ENCODE measurements at places on chromosomes 12 and 14.
A peak's percentile ranks its signal among the peaks of the same experiment; 100 is the strongest.

GRCh38 chr12:45227316-45228067 is 11.6 kb downstream of the ANO6 start:
- no peak for DNase-seq

DNA sequence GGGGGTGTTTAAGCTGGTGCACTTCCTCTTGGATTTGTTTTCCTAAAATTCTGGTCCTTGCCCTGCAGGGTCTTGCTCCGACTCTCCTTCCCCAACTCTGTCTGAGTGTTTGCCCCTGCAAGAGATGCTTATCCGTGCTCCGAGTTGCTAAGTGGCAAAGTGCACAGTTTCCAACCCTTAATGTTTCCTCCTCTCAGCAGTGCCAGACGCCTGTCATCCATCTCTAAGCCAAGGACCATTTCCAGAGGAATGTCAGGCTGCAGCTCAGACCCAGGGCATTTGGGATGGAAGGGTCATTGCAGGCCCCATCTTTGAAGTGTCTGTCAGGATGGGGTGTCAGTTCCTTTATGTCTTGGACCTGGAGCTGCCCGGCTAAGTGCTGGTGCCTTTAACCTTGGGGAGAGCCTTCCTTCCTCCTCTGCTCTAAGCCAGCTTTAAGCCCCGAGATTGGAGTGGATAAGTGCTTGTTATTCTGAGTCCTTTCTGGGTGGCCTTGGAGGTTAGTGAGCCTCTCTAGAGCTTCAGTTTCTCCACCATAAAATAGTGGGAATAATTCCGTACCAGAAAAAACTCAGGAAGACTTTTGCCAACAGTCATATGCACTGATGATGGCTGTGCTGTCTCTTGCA is 15.0 kb downstream of the WNT5B start:
- peak; percentile 54 for DNase-seq

GRCh38 chr12:116880213-116880816 is 926 bp downstream of the HRK start:
- no peak for DNase-seq

DNA sequence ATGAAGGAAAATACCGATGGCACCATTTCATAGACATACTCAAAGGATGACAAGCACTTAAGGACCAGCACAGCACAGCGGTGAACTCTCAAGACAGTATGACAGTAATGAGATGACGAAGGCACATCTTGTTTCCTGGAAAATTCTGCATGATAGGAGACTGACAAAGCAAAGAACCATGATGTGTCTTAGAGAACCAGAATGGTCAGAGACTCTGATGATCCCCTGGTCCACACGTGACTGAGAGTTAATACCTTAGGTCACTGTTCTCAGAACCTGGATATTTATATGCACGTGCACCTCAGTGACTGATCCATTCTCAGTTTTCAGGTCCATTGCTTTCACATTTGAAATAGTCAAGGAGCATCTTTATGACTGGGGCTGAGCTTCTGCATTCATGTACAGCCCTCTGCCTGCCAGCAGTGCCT is 35.3 kb downstream of the PROX2 start:
- DNase-seq, result no peak

GRCh38 chr14:92797935-92798653 is 4.0 kb downstream of the GOLGA5 start:
- no peak for DNase-seq

- no peak for DNase-seq
These were observed 4.0 kb downstream of the GLT1D1 start for GRCh38 chr12:128857133-128857763.

- no peak for DNase-seq
These were observed 15.3 kb upstream of the BDKRB2 start for GRCh38 chr14:96189281-96189711.

GRCh38 chr12:95096852-95097251 is 23.4 kb upstream of the NR2C1 start:
- DNase-seq, result peak; percentile 2

- DNase-seq, result no peak
These were observed 72.6 kb upstream of the REP15 start for GRCh38 chr12:27623645-27624044.

- DNase-seq, result no peak
These were observed 130.7 kb downstream of the TMTC2 start for GRCh38 chr12:82817368-82817767.

- no peak for DNase-seq
These were observed 2.0 kb downstream of the NFKBIA start for GRCh38 chr14:35402323-35403113.

GRCh38 chr14:99807413-99808153 is 14.4 kb downstream of the EML1 start:
- no peak for DNase-seq

DNA sequence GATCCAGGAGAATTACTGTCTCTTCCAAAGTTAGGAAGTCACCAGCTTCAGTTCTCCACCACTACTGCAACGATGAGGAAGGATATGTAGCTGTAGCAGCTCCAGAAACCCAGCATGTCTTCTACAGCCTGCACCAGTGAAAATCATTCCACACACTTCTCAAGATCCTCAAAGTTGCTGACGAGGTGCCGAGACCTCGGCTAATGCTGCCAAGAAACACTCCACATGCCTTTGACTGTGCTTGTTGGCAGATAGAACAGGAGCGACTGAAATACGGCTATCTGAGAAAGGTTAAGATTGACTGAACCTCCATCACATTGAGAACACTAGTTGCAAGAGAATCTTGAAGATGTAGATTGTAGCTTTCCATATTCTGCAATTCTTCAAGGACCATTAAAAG is 241.9 kb downstream of the PPFIA2 start:
- no peak for DNase-seq

DNA sequence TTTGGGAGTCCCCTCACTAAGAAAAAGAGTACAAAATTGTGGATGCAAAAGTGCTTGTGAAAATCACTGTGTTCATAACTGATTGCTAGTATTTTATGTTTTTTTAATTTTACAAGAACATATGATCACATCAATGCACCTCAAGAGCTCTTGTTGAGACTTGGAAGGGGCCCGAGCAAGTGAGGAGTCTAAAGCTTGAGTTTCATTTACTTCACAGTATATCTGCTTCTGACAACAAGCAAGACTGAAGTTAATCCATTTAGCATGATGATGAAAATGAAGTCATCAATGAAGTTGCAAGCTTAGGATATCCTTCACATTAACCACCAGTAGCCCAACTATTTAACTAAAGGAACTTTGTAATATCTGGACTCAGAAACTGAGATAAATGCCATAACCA is 182.5 kb upstream of the DIO2 start:
- DNase-seq, result no peak

DNA sequence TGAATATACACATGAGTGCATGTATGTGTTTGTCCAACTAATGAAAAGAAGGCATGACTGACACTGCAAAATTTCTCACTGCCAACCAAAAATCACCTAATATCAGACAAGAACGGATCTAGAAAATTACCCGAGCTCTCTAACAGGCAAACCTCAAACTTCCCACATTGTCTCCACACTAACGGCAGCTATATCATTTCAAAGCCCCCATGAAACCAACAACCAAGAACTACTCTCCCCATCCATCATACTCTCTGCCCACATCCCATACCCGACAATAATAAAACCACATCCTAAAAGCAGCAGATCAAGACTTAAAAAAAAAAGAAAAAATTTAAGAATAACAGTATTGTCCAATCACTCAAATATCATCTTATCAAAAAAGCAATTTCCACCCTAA is 227.1 kb downstream of the CEP128 start:
- no peak for DNase-seq

- DNase-seq, result no peak
These were observed 37.2 kb upstream of the BDKRB2 start for GRCh38 chr14:96167224-96168148.

DNA sequence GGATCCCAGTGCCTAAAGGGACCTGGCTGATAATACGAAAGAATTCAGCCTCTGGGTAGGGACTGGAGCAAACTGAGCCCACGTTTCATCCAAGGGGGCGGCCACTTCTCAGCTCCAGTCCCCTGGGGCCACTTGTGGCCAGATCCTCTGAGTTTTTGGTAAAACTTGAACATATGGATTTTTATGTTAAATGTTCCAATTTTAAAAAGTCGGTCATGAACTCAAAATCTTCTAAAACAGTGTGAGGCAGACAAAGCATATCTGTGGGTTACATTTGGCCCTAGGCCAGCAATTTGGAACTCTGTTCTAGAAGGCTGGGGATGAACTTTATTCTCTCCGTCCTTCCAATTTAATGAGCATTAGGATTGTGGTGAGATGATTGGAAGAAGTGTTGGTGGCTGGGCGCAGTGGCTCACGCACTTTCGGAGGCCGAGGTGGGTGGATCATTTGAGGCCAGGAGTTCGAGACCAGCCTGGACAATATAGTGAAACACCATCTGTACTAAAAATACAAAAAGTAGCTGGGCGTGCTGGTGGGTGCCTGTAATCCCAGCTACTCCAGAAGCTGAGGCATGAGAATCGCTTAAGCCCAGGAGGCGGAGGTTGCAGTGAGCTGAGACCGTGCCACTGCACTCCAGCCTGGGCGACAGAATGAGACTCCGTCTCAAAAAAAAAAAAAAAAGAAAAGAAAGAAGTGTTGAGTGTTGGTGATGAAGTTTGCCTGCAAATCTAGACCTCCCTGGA is 3.0 kb upstream of the PPP1CC start:
- DNase-seq, result no peak

DNA sequence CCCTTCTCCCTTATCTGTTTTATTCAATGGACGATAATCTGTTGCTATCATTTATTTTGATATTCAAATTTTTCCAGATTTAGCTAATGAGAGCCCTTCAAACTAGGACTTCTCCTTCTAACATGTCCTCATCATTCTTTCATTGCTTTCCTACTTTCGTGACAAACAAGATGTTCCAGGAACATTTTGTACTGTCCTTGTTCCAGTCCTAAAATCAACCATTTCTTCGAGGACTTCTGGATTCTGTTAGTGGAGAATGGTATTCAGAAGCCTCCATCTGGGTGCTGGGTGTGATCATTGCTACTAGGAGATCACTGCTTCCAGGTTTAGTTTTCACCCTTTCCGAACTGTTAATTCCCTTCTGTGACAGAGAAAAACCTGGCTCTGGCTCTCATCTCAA is 29.5 kb upstream of the FBXO34 start:
- DNase-seq, result no peak

- no peak for DNase-seq
These were observed 36.9 kb upstream of the APPL2 start for GRCh38 chr12:105272814-105273416.

DNA sequence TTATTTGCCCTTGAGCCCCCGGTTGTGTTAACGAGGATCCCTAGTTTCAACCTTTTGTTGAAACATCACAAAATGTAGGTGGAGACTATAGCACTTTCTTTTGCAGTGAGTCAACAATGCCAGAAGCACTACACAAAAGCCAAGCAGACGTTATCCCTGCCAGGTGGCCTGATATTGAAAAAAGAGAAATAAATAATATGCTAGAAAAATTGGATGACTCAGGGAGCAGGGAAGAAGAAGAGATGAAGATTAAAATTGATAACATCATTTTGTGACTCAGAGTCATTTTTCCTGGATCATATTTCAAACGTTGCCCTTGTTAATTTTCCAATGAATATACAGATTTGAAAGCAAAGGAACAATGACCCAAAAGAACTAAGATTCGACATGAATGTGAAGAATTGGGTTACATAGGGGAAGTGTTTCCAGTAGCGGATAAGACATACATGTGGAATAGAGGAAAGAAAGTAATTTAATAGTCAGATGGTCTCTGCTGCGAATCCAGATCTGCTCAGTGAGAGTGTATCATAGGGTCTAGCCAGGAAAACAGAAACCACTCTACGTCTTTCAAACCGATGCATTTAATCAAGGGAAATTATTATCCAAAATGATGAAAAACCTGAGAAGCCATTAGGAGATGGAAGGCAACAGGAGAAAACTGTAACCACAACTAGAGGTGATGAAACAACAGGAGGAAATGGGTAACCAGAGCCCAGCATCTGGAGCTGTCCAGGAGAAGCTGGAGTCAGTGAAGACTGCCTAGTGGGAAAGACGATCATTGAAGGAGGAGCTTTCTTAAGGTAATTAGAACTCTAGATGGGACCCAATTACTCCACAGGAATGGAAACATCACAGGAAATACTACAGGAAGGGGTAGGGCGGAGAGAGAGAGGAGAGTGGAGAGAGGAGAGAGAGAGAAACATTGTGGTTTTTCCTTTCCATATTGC is 57.9 kb downstream of the RERG start:
- DNase-seq, result no peak

GRCh38 chr14:50339178-50339804 is 27.2 kb downstream of the DMAC2L start:
- no peak for DNase-seq

DNA sequence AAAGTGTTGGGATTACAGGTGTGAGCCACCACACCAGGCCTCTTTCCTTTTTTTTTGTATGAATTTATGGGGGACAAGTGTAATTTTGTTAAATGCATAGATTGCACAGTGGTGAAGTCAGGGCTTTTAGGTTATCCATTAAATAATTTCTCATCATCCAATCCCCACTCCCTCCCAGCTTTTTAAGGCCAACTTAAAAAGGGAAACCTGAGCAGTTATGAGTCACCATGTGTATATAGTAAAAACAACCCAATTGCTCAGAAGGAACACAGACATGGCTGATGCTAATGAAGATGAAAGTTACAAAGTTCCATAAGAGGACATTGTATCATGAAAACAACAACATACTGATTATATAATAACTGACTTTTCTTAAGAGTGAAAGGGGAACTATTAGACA is 25.6 kb upstream of the ARID2 start:
- DNase-seq, result no peak

DNA sequence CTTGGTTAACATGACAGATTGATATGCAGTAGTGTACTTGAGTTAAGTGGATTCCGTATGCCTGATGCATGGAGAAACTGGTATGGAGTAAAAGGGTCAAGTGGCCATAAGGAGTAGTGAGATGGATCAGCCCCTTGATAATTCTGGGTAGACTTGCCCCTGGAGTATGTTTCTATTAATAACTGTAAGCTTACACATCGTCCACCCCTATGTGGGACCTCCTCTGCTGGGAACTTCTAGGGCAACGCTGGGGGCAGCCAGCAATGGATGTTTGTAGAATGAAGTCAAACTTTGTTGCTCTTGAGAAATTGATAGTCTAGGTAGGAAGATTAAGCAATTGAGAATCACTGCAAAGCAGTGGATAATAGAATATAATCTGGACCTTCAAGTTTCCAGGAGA is 3.5 kb downstream of the C12orf75 start:
- no peak for DNase-seq

- DNase-seq, result no peak
These were observed 12.3 kb upstream of the DHRS4 start for GRCh38 chr14:23941230-23941629.

DNA sequence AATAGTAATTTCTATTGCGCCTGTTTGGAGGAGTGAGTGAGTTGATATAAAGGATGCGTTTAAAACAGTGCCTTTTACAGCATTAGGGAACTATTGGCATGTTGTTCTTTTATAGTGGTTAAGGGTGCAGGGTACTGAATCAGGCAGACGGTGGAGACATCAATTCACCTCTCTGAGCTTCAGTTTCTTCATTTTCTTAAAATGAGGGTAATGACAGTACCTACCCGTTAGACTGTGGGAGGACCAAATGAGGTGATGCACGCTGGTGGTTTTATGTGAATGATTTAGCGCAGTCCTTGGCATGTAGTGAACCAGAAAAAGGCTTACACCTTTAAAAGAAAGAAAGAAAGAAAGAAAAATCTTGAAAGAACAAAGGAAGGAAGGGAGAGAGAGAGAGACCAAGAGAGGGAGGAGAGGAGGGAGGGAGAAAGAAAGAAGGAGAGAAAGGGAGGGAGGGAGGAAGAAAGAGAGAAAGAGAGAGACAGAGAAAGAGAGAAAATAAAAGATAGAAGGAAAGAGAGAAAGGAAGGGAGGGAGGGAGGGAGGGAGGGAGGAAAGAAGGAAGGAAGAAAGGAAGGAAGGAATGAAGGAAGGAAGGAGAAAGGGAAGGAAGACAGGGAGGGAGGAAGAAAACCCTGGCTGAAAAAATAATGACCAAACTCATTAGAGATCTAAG is 22.2 kb upstream of the CCND2 start:
- DNase-seq, result no peak
